ENCODE measurements at places on chromosomes 16 and 17.

DNA sequence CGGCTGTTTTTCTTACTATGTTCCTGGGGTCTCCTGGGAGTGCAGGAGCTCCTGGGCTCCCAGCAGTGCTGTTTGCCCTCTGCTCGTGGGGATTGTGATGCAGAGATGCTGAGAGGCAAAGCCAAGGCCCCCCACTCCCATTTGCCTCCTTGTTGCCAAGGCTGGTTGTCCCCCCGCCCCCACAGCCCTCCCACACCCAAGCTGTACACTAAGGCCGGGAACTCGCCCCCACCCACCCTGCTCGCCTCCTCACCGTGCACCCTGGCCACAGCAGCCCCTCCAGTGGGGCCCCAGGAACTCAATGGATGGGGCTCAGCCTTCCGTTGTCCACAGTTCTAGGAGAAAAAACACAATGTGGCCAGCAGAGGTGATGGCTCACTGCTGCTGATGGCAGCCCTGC lies 10.2 kb downstream of the NLRC3 start:
- no peak for DNase-seq

- peak; percentile 35 for DNase-seq
These were observed 231.9 kb downstream of the SEC14L1 start for GRCh38 chr17:77372444-77373298.

DNA sequence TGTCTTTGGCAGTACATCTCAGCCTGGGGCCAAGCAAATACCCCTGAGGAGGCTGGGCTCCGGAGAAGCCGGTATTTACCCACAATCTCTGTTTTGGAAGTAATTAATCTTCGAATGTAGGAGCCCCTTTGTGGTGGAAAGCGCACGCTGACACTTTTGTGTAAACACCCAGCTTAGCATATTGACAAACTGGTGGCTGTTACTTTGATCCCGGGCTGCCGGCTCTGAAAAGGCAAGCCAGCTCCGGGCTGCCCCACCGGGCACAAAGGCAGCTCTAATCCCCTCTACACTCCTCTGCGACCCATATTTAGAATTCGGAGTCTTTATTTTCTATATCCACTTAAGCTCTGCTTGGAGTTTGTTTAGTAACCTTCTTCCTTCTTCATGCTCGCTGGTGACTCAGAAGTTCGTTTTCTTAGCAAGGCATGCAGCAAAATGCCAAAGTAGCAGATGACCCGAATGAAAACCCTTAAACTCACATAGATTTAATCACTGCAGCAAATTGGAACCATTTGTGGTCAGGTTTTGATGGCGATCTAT lies 144.0 kb upstream of the IRX3 start:
- no peak for DNase-seq

DNA sequence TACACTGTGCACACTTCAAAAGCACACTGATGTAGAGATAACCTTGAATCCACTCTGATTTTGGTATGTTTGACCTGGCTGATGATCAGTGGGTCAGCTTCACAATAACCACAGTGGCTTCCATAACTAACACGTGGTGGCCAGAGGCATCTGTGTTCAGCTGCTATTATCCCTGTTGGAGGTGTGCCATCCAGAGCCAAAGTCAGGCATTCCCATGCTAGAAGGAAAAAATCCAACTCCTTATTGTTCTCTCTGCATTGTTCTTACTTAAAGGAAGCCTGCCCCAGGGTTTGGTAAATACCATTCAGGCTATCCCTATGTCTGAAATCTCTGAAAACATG lies 127.3 kb upstream of the MON1B start:
- no peak for DNase-seq

DNA sequence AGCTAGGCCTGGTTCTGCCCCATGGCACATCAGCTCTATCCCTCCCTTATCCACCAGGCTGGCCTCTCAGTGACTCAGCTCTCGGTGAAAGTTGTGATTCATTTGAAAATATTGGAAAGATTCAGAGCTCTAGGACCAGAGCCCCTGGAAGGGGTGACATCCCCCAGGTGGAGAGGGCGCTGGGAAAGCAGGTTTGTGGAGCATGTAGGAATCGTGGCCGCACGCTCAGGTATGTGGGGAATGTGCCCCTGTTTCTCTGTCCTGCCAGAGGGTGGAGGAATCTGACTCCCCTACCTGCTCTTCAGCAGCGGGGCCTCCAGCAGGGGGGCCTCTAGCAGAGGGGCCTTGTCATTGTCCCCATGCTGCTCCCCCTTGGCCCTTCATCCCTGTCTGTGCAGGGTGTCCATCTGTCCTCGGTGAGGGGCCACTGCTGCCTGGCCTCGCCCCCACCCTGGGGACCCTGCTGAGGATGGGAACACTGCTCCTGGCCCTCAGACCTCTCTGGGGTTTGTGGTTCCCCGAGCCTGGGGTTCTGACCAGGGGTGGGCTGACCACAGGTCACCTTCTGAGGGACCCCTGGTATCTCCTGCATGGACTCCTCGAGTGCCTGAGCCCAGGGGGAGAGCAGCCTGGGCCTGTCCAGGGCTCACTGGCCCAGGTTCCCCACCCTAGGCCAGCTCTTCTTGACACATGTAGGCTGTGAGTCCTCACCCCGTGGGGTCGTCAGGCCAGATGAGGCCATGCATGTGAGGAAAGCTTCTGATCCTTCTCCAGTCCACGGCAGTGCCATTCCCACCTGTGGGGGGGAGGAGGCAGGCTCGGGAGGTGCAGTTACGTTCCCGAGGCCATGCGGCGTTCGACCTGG lies 47.5 kb downstream of the NT5M start:
- DNase-seq, result no peak

GRCh38 chr17:75856062-75856756 lies 1.1 kb upstream of the WBP2 start:
- no peak for DNase-seq

- DNase-seq, result no peak
These were observed 16.4 kb downstream of the MAP2K3 start for GRCh38 chr17:21300601-21301571.

GRCh38 chr16:12515746-12516145 lies 287.9 kb downstream of the CPPED1 start:
- no peak for DNase-seq

GRCh38 chr17:17525956-17526355 lies 29.8 kb upstream of the RASD1 start:
- DNase-seq, result no peak

- peak; percentile 25 for DNase-seq
These were observed 444 bp downstream of the HELZ start for GRCh38 chr17:67244431-67245072.

- DNase-seq, result no peak
These were observed 19.6 kb upstream of the P2RX1 start for GRCh38 chr17:3935825-3936355.

DNA sequence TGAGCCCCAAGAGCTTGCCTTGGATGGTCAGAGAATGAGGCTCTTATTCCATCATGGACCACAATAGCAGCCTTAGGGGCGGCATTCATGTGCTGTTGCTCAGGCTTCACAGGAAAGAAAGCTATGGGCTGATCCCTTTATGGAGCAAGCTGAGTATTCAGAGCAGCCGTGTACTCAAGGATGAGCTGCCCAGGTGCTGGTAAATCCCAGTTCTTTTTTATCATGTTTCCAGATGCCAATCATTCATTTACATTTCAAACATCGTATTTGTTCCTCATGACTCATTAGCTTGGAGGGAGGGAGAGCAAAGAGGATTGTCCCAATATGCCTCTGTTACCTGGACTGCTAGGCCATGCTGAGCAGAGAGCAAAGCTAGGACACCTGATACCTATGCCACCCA lies 475.7 kb downstream of the SHISA9 start:
- DNase-seq, result no peak

DNA sequence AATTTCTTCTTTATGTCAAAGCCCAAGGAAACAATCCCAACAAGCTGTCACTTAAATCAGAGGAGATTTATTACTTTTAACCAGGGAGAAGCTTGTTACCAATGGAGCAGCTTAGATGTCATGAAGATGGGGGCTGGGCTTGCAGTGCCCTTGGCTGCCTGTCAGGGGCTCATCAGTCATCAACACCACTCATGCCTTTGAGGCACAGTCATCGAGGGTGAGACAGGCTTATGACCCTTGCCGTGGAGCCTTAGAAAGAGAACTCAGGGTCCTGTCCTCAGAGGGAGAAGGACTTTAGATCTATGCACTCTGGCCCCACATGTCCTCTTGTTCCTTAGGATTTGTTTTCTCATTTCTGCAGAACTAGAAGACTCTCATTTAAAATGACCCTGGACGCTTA lies 318.3 kb downstream of the CBLN1 start:
- DNase-seq, result no peak

- DNase-seq, result no peak
These were observed 22.7 kb downstream of the PEMT start for GRCh38 chr17:17568772-17569195.

DNA sequence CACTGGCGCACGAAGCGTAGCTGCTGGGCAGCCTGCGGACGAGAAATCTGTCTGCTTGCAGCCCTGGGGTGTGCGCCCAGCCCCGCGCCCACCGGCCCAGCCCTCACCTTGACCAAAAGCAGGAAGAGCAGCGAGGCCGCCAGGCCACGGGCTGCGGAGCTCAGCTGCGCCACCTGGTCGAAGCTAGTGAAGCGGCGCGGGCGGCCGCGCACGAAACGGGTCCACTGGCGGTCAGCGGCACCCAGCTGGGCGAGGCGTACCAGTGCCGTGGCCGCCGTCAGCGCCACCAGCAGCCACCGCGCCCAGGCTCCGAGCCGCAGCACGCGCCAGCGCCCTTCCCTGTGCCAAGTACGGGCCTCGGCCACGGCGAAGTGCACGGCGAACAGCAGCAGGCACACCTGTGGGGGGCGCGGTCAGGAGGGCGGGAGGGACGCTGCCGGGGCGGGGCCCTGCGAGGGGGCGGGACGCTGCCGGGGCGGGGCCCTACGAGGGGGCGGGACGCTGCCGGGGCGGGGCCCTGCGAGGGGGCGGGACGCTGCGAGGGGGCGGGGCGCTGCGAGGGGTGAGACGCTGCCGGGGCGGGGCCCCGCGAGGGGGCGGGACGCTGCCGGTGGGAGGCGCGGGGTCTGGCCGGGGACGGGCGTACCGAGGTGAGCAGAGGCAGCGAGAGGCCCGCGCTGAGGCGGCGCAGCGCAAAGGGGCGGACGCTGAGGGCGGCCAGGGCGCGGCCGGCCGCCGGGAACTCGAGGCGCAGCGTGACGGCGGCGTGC lies 43.2 kb downstream of the TSC2 start:
- DNase-seq, result no peak
